ENCODE measurements at places on chromosomes 16 and 17.

DNA sequence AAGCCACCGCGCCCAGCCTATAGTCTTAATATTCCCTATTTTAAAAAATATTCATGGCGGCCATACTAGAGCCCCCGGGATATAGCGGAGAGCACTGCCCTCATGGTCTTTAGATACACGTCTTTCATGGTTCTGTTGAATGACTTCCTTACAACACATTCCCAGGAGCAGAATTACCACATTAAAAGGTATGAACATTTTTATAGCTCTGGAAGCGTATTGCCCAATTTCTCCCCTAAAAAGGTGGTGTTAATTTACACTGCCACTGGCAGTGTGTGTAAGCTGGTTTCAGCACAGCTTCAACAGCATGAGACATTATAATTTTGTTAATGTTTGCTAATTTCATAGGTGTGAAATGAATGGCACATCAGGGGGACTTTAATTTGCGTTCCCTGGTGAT lies 19.0 kb downstream of the C17orf100 start:
- DNase-seq: no peak

- DNase-seq: no peak
Measured at GRCh38 chr17:32863559-32863958, 13.4 kb downstream of the MYO1D start.

DNA sequence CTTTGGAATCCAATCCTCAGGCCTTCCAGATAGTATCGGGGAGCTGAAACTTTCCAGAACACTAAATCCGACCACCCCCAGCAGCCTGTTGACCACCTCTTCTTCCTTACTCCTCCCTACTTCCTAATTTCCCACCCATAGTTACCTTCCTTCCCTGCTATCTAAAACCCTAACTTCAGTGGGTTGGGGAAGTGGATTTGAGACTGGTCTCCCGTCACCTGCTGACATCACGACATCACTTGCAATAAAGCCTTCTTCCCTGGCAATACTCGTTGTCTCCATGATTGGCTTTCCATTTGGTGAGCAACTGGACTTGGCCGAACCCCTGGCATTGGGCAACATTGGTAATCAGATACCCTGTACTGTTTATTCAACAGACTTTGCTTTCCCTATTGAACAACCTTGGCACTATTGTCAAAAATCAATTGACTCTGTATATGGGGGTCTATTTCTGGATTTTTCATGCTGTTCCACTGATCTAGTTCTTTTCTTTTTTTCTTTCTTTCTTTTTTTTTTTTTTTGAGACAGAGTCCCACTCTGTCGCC lies 11.8 kb upstream of the FOXK2 start:
- DNase-seq: no peak

GRCh38 chr16:29736112-29736511 lies 9.7 kb downstream of the C16orf54 start:
- no peak for DNase-seq

- DNase-seq: no peak
Measured at GRCh38 chr16:1550069-1550468, 16.6 kb downstream of the TMEM204 start.
